ENCODE measurements at places on chromosomes 16 and 17.

DNA sequence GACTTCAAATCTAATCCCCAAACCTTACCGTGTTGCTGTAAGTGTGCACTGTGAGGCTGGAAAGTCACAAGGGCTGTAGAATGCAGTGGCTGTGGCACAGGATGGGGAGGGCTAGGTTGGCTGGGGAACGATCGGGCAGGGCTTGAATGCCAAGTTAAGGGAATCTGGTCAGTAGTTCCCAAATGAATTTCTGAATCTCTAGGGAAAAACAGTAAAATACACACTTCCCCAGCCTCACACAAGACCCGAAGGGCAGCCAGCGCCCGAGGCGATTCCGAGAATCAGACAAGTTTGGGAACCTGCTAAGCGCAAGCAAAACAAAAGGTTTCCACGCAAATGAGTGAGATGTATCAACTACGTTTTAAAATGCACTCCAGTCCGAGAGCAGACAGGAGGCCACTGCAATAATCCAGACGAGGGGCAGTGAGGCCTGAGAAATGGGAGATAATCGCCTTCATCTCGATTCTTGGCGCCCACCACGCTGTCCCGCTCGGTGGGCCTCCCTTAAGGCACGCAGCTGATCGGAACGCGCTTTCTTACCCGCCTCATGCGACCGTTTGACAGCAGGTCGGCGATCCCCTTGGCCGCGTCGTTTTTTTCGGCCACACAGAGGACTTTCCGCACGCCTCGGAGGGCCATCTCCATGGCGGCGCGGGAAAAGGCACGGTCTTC lies 599 bp downstream of the TOP3A start:
- no peak for DNase-seq

GRCh38 chr17:66172691-66173223 lies 19.2 kb downstream of the CEP112 start:
- no peak for DNase-seq

- no peak for DNase-seq
Measured at GRCh38 chr17:36004594-36005108, 3.3 kb upstream of the CCL15 start.

DNA sequence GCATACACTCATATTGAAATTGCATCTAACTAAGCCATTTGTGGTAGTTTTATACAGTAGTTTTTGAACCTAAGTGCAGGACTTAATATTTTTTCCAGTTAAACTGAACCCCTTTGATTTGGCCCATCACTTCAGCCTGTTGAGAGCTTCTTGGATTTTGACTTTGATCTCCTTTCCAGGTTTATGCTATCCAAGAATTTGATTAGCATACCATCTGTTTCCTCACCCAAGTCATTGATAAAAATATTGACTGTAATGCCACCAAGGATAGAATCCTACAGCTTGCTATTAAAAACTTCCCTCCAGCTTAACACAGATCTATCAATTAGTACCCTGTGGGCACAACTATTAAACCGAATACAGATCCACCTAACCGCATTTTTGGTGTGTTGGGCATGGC lies 7.2 kb downstream of the TMEM94 start:
- DNase-seq, result no peak

- DNase-seq, result no peak
Measured at GRCh38 chr16:83315271-83315670, 492.5 kb upstream of the HSBP1 start.

DNA sequence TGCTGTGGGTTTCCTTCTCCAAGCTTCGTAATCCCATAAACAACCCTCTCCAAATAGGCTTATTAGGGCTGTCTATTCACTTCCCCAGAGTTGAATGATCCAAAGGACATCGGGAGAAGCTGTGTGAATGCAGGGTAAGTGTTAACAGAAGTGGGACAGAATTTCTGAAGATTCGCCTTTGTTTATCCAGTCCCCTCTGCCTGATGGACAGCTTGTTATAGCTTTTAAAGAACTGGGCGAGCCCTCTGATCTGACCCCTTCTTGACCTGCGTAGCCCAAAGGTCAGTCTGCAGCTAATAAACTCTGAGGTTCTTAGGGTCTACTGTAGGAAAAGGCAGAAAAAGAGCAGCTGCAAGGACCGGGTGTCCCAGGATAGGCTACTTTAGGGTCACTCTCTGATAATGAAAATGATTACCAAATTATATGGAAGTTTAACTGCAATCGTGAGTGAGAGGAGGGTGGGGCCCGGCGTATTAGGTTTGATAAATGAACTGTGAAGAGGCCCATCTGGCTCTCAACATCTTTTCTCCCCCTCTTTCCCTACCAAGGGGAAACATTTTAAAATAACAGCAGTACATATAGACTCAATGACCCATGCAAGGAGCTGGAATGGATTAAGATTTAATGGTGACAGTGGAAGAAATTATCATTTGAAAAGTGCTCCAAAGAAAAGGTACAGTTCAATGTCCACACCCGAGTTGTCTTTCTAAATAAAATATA lies 233.4 kb downstream of the FTO start:
- no peak for DNase-seq

- no peak for DNase-seq
Measured at GRCh38 chr16:66662445-66663194, 33.9 kb downstream of the CMTM4 start.

GRCh38 chr16:68902003-68902968 lies 59.0 kb downstream of the TANGO6 start:
- no peak for DNase-seq

GRCh38 chr17:1958134-1958881 lies 66.8 kb downstream of the RTN4RL1 start:
- DNase-seq, result no peak

DNA sequence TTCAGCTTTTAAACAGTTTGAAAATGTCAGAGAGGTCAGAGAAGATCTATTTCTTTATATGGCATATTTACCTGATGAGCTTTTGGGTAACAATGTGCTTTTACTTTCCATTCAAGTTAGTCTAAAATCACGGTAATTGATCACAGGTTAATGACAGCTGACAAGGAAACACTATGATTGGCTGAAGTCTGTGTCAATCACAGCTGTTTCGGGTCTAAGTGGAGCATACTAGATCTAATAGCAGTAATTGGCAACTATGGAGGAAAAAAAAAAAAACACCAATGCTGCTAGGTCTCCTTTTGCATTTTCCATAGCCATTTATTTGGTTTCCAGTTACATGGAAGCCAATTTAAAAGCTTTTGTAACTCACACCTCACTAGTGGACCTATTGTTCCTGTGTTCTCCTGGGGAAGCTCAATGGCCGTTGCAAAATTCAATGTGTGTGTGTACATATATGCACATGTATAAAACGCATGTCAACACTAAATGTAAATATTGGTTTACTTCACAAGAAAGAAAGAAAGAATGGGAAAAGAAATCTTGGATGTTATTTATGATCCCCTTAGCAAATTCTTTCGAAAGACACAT lies 568.3 kb upstream of the ZFHX3 start:
- no peak for DNase-seq

- DNase-seq, result no peak
Measured at GRCh38 chr17:31517524-31517923, 126.0 kb downstream of the RAB11FIP4 start.

GRCh38 chr17:48294806-48295361 lies 135.1 kb downstream of the SKAP1 start:
- no peak for DNase-seq

- DNase-seq, result no peak
Measured at GRCh38 chr16:80104401-80104800, 436.4 kb upstream of the DYNLRB2 start.

DNA sequence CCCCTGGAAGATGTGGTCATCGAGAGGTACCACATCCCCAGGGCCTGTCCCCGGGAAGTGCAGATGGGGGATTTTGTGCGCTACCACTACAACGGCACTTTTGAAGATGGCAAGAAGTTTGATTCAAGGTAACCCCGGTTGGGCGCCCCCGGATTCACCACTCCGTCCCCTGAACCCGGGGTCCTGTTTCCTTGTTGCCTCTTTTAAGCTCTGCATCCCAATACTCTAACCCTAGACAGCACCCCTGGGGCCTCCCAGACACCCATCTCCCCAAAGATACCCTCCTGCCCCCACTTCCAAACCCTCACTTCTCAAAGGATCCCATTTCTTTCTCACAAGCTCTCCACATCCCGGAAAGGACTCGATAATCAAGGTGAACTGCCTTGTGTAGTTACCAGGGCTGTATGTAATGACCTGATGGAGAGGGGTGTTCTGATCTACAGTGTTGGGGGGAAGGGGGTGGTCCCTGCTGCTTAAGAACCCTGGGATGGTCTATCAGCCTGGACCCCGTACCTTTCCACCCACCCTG lies 412 bp downstream of the FKBP10 start:
- DNase-seq, result no peak

- no peak for DNase-seq
Measured at GRCh38 chr16:62194828-62195227, 158.6 kb upstream of the CDH8 start.

- no peak for DNase-seq
Measured at GRCh38 chr17:51456942-51457341, 196.6 kb downstream of the UTP18 start.

- no peak for DNase-seq
Measured at GRCh38 chr17:73613271-73614233, 30.7 kb downstream of the SDK2 start.

DNA sequence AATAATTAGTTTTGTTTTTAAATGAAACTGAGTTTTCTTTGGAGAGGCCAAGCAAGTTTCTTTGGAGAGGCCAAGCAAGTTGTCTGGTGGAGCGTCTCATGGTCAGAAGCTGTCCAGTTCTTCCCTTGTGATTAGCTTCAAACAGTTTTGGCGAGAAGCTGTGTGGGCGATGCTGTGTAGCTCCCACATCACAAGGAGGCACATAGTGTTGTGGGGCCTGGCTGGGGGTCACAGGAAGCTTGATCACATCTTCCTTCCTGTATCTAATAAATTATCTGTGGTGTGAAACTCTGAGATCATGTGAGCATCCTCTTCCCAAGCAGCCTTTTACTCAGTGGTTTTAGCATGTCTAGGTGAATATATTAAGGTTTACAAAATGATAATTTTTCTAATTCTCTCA lies 33.9 kb downstream of the SPECC1 start:
- no peak for DNase-seq

GRCh38 chr16:65667011-65667578 lies 545.2 kb upstream of the CDH11 start:
- DNase-seq, result no peak

DNA sequence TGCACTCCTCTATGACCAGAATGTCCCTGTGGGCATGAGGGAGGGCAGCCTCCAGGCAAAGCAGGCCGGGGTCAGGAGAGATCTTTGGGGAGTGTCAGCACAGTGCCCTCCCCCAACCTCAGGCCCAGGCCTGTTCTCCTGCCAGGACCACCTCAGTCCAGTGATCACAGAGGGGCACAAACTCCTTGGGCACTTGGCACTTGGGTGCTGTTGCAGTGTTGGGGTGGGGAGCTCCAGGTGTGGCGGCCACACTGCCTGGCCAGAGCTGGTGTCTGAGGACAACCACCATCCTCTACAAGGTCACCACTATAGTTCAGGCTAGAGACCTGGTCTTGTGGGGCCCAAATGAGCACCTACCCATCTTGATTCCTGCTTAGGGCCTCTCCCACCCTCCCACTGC lies 37.2 kb downstream of the SMPD3 start:
- no peak for DNase-seq

GRCh38 chr17:42457107-42457792 lies 1.4 kb upstream of the ATP6V0A1 start:
- DNase-seq, result no peak

- DNase-seq, result no peak
Measured at GRCh38 chr17:80603396-80603795, 58.8 kb downstream of the RPTOR start.

DNA sequence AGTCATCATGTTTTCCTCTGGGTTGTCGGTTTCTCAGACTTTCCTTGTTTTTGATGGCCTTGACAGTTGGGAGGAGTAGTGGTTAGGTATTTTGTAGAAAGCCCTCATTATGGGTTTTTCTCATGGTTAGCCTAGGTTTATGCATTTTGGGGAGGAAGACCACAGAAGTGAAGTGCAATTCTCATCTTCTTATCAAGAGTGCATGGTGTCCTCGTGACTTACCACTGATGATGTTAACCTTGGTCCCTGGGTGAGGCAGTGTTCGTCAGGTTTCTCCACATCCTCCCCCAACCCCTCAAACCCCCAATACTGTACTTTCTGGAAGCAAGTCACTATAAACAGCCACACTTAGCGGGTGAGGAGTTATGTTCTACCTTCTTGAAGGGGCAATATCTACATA lies 42.3 kb downstream of the BPTF start:
- DNase-seq, result no peak

Data from stimulated activated CD4-positive, alpha-beta T cell treated with anti-CD3 and anti-CD28 coated beads, TNF-alpha, amount 100 ng/mL, for 1 hour (primary cell).